ENCODE measurements at places on chromosomes 5 and 9. TPM values are rescaled to one million over a fixed set of nuclear protein-coding genes. Genes with fewer than 3 reads are reported as not detected.

DNA sequence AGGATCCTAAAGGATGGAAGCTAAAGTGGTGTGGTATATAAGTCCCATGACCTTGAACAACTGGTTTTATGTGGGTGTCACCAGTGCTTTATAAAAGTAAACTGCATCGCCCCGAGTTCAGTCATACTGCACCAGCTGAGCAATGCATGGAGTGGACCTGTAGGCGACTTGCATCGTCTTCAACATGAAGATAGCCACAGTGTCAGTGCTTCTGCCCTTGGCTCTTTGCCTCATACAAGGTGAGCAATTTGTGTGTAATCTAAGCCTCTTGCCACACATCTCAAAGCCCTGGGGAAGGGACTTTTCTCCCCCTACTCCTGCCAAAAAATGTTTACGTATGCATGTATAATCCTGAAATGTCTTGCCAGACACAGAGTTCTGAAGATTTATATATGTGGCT is at the start of gene SPINK5:
TSS of gene SPINK5 (plus strand) at position 120 of the 400 bp plus-strand sequence. CDS start at position 185, 65 bp downstream.
- no peak within 1 kb of the TSS for H3K4me3 ChIP-seq
- no peak within 1 kb of the TSS for H3K27ac ChIP-seq
- no peaks in the 10 kb centered on the region for H3K36me3 ChIP-seq
- H3K27me3 ChIP-seq: no peaks in the 10 kb centered on the region

DNA sequence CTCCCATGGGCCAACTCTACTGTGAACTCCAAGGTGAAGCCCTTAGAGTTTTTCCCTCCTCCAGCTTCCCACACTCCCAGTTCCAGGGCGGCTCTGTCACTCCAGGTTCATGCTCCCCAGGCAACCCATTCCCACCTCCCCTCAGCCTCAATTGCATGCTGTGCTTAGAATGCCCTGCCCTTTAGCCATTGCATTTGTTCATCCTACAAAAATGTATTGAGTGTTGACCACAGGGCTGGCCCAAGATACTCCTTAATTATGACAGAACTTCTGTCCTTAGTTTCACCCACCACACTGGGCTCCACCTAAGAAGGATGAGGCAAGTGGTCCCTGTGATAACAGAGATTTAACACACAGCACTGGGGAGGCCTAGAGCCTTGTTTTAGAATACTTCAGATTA is 236.1 kb downstream of the ADAMTSL1 start:
- H3K27ac ChIP-seq: no peak overlapping the region
- H3K27me3 ChIP-seq: no peaks in the 10 kb centered on the region
- H3K36me3 ChIP-seq: no peaks in the 10 kb centered on the region
- no peak for DNase-seq
- H3K4me1 ChIP-seq: peaks cover 21% of the 10 kb centered on the region

DNA sequence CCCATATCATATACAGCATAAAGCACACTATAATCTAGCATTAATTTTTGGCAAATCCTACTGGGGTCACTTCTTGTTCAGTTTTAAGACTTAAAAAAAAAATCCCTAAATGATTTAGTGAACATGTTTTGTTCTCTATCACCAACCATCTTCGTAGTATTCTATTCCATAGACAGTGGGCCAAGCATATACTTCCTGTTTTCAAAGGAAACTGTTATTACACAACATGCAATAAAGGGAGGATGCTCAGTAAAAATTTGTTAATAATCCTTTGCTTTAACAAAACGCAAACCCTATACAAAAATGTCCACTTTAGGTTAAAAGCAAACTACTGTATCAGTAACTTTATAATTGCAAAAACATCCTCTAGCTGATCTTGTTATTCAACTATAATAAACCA is 13.0 kb downstream of the CCNH start:
- no peaks in the 10 kb centered on the region for H3K4me1 ChIP-seq
- no peak overlapping the region for H3K4me3 ChIP-seq
- H3K27ac ChIP-seq: no peak overlapping the region

GRCh38 chr5:110161162-110161561 is 471.4 kb downstream of the MAN2A1 start:
- no peak for DNase-seq
- H3K36me3 ChIP-seq: no peaks in the 10 kb centered on the region
- no peaks in the 10 kb centered on the region for H3K4me1 ChIP-seq
- no peak overlapping the region for H3K4me3 ChIP-seq

- no peaks in the 10 kb centered on the region for H3K27me3 ChIP-seq
- H3K27ac ChIP-seq: no peak overlapping the region
Measured at GRCh38 chr9:114486205-114486963, 18.9 kb downstream of the WHRN start.

GRCh38 chr5:83687124-83687619 is 33.5 kb downstream of the HAPLN1 start:
- no peak overlapping the region for H3K4me3 ChIP-seq
- H3K4me1 ChIP-seq: no peaks in the 10 kb centered on the region
- no peak for DNase-seq
- no peak overlapping the region for H3K27ac ChIP-seq
- no peaks in the 10 kb centered on the region for H3K27me3 ChIP-seq
- H3K36me3 ChIP-seq: no peaks in the 10 kb centered on the region

DNA sequence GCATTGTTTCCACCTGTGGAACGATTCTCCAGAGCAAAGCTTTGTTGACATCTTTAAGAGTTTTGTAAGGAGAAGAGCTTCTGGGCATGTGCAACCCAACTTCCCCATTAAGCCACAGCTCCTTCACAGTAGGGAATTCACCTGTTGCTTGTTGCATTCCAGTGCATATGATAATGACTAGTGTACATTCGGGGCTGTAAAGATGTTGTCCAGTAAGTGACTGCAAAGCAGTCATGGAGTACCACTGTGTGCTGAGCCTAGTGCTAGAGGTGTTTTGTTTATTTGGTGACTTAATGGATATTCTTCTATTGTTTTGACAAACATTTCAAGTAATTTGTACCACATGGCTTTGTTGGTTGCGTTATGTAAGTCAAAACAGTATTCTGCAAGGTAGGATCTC is 12.8 kb downstream of the UGCG start:
- no peaks in the 10 kb centered on the region for H3K36me3 ChIP-seq
- H3K4me3 ChIP-seq: no peak overlapping the region
- peaks cover 43% of the 10 kb centered on the region for H3K4me1 ChIP-seq
- no peak for DNase-seq
- H3K27ac ChIP-seq: no peak overlapping the region

DNA sequence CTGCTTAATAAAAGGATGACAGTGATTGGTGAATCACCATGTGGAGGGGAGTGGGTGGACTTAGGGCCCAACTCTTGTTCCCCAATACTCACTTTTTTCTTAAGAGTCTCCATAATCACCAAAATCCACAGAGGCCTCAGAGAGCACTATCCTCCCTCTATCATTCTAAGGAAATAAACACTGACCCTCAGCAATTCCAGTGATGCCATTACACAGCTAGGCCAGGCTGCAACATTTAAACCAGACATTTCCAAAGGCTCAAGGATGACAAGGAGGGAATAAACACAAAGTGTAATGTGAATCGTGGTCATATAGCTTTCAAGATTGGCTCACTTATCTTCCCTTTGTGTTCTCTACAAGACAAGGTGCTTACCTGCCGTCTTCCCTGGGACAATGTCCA is 2.4 kb upstream of the ARSI start:
- H3K36me3 ChIP-seq: no peaks in the 10 kb centered on the region
- H3K27me3 ChIP-seq: no peaks in the 10 kb centered on the region
- DNase-seq: no peak
- no peak overlapping the region for H3K27ac ChIP-seq
- H3K4me1 ChIP-seq: no peaks in the 10 kb centered on the region

DNA sequence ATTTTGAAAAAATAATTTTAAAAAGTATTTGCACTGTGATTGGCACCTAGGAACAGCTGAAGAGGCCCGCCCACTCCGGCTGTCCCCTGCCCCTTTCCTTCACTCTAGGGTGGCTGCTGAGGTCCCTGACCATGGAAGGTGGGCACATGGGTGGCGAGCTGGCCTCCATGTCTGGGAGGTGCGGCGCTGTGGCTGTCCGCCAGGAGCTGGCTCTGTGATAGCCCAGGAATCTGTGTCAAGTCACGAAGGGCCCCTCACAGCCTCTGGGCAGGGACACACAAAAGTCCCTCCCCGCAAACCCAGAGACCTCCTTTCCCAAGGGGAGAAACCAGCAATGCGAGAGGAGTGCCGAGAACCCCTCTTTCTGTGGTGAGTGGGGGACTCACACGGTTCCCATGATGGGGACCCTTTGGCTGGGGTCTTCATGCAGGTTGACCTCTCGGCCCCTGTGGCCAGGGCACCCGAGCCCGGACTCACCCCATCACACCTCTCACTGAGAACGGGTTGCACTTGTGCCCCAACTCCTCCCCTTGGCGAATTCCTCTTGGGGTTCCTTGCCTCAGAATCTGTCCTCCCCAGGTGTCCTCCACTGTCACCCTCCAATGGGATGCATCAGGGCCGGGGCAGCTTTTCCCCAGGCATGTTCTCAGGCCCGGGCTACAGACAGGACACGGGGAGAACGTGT is 168.0 kb downstream of the GAPVD1 start:
- H3K27ac ChIP-seq: no peak overlapping the region
- DNase-seq: no peak
- H3K4me3 ChIP-seq: no peak overlapping the region
- no peaks in the 10 kb centered on the region for H3K36me3 ChIP-seq
- H3K27me3 ChIP-seq: no peaks in the 10 kb centered on the region

- H3K4me3 ChIP-seq: no peak overlapping the region
- no peaks in the 10 kb centered on the region for H3K4me1 ChIP-seq
- H3K27ac ChIP-seq: no peak overlapping the region
- no peaks in the 10 kb centered on the region for H3K36me3 ChIP-seq
- no peaks in the 10 kb centered on the region for H3K27me3 ChIP-seq
Measured at GRCh38 chr5:3811116-3811515, 215.5 kb downstream of the IRX1 start.

DNA sequence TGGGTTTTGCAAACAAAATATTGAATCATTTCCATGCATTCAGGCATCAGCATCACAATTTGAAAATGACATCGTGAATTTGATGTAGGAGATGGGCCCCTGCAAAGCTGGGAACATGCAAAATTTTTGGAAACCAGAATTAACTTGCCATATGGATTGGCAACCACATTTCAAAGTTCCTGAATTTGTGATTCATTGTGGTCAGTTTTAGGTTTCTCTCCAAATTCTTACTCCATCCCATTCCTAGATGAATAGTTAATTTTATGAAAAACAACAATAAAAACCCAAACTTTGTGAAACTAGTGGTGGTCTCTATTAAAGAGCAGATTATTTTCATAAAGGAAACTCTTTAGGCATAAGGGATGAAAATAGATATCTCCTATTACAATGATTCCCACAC is 107.8 kb upstream of the SLIT3 start:
- no peaks in the 10 kb centered on the region for H3K4me1 ChIP-seq
- no peaks in the 10 kb centered on the region for H3K27me3 ChIP-seq
- H3K4me3 ChIP-seq: no peak overlapping the region
- H3K27ac ChIP-seq: no peak overlapping the region

- peaks cover 72% of the 10 kb centered on the region for H3K4me1 ChIP-seq
- H3K36me3 ChIP-seq: no peaks in the 10 kb centered on the region
- no peak for DNase-seq
- H3K27ac ChIP-seq: no peak overlapping the region
- no peaks in the 10 kb centered on the region for H3K27me3 ChIP-seq
- no peak overlapping the region for H3K4me3 ChIP-seq
Measured at GRCh38 chr9:14278291-14278721, 35.6 kb downstream of the NFIB start.

DNA sequence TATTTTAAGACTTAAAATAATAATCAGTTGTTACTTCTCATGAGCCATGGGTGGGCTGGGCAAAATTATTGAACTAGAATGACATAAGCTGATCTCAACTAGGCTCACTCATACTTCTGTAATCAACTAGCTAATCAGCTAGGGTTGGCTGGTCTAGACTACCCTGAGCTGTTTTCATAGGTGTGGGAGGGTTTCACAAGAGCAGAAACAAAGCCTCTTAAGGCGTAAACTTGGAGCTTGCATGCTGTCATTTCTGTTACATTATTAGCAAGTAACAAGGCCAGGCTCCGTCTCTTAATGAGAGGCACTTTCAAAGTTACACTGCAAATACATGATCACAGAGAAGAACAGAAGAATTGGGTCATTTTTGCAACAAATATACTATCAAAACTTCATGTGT is 57.2 kb upstream of the GHR start:
- H3K27me3 ChIP-seq: no peaks in the 10 kb centered on the region
- no peaks in the 10 kb centered on the region for H3K4me1 ChIP-seq
- H3K36me3 ChIP-seq: no peaks in the 10 kb centered on the region
- no peak overlapping the region for H3K4me3 ChIP-seq
- H3K27ac ChIP-seq: no peak overlapping the region
- DNase-seq: no peak

- no peak overlapping the region for H3K4me3 ChIP-seq
- H3K36me3 ChIP-seq: no peaks in the 10 kb centered on the region
- H3K4me1 ChIP-seq: peaks cover 9% of the 10 kb centered on the region
- no peak overlapping the region for H3K27ac ChIP-seq
- H3K27me3 ChIP-seq: peaks cover 11% of the 10 kb centered on the region
Measured at GRCh38 chr9:137069508-137070091, 757 bp downstream of the SAPCD2 start.

DNA sequence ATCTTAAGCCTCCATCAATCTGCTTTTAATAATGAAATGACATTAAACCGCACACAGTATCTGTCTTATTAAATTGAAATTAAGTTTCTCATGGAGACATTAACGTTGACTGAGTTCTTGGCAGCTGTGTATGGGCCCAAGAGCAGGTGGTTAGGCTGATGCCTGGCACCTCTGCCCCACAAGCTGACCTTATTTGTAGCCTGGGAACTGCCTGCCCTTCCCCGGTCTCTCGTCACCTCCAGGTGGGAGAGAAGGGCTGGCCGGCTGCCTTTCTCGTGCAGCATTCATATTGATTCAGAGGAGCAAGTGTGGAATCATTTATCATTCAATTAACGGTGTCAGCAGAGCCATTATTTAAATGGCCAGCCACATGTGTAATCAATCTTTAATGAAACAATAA is 53.0 kb upstream of the FCN1 start:
- H3K27me3 ChIP-seq: peaks cover 22% of the 10 kb centered on the region
- H3K4me1 ChIP-seq: no peaks in the 10 kb centered on the region
- no peak overlapping the region for H3K4me3 ChIP-seq
- no peaks in the 10 kb centered on the region for H3K36me3 ChIP-seq
- no peak overlapping the region for H3K27ac ChIP-seq

- DNase-seq: no peak
- H3K4me1 ChIP-seq: no peaks in the 10 kb centered on the region
- no peak overlapping the region for H3K4me3 ChIP-seq
- H3K36me3 ChIP-seq: no peaks in the 10 kb centered on the region
Measured at GRCh38 chr5:2371419-2371710, 380.1 kb downstream of the IRX2 start.

GRCh38 chr5:145110834-145111233 is 724.3 kb downstream of the PRELID2 start:
- no peaks in the 10 kb centered on the region for H3K36me3 ChIP-seq
- DNase-seq: no peak
- no peak overlapping the region for H3K27ac ChIP-seq
- H3K4me3 ChIP-seq: no peak overlapping the region
- H3K4me1 ChIP-seq: no peaks in the 10 kb centered on the region

The ARL14EPL gene
- not detected for total RNA-seq

The OTP gene
- total RNA-seq: not detected

The PCDHGB6 gene
- total RNA-seq: 2.6 TPM

The PCDHB10 gene
- total RNA-seq: 0.23 TPM

The TMEM252 gene
- not detected for total RNA-seq

The SH3RF2 gene
- total RNA-seq: 45.6 TPM

The CAMK2A gene
- 32.0 TPM for total RNA-seq

All from gastrocnemius medialis (tissue), 4 donors.